ENCODE measurements at places on chromosomes 13 and 19.

GRCh38 chr13:22369840-22370239 lies 699.0 kb downstream of the FGF9 start:
- DNase-seq, result no peak

GRCh38 chr19:39631178-39631577 lies 24.5 kb upstream of the LGALS16 start:
- DNase-seq, result no peak

- no peak for DNase-seq
Measured at GRCh38 chr19:44891016-44891882, at the start of gene TOMM40. Gene TOMM40, plus strand, starts transcription at chr19:44891254. Its CDS starts 162 bp downstream, at chr19:44891416.

GRCh38 chr19:39470724-39471339 lies 9.8 kb upstream of the TIMM50 start:
- no peak for DNase-seq

- DNase-seq, result no peak
Measured at GRCh38 chr13:24006520-24007248, 109.4 kb upstream of the C1QTNF9B start.

DNA sequence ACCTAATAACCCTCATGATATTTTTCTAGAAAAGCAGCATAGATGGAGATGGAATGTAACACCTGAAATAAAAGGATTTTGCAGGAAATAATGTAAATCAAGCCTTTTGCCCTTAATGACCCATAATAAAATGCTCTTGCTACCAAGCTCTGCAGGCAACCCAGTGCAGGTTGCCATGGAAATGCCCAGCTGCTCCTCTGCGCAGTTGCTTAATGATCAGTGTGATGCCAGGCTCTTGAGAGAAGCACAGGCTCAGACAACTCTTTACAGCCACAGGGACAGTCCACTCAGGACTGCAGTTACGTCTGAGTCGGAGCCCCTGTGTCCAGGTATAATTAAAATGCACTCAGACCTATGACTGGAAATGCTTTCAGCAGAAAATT lies 165.5 kb downstream of the LACC1 start:
- no peak for DNase-seq

- no peak for DNase-seq
Measured at GRCh38 chr13:72463561-72463960, 263.9 kb downstream of the MZT1 start.

DNA sequence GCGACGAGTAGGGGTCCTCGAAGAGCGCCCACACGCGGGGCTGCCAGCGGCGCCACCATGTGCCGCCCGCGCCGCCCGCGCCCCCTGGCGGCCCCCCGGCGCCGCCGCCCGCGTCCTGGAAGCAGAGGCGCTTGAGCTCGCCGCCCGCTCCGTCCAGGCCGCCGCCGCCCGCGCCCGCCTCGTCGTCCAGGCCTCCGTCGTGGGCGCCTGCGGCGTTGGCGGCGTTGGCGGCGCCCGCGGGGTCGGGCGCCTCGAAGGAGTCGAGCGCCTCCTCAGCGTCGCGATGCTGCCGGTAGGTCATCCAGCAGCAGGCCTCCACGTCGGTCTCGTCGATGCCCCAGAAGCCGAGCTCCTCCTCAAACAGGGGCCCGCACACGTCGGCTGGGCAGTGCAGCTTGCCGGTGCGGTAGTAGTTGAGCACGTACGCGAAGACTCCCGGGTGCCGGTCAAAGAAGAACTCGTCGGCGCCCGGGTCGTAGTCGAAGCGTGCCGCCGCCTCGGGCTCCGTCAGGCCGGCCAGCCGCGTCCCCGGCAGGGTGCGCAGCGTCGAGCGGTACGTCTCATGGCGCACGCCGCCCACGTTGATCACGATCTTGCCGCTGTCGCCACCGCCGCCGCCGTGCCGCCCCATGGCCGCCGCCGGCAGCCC lies 829 bp downstream of the KCNC3 start:
- DNase-seq, result no peak

GRCh38 chr13:96730676-96731075 lies 263.6 kb downstream of the OXGR1 start:
- DNase-seq, result no peak

DNA sequence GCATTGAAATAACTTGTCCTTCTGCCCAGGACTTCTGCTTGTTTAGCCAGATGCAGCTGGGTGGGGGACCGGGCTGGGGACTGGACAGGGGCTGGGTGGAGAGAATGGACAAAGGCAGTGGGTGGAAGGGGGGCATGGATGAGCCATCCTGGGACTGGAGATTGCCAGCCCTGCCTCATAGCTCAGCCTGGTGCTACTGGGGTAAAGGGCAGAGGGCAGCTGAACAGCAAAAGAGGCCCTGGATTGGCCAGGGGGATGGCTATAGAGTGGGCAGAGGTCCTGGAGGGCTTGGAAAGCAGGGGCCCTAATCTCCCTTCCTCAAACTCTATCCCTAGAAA lies 17.7 kb upstream of the PLAUR start:
- no peak for DNase-seq

- DNase-seq, result no peak
Measured at GRCh38 chr13:76799696-76800095, 86.5 kb downstream of the KCTD12 start.

DNA sequence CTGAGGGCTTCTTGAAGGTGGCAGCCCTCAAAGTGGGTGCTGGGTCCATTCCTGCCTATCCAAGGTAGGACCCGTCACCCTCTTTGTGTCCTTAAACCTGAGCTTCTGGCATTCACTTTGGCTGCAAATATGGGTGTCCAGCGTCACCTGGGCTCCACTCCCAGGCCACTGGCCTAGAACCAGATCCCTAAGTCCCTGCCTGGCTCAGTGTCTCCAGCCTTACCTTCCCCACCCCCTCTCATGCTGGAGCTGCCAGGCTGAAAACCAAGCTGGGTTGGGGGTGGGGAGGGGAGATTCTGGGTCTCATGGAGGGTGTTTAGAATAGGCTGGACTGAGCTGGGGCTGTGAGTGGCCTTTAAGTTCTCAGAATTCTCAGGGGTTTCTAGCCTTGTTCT lies 12.4 kb downstream of the PDE4A start:
- no peak for DNase-seq

DNA sequence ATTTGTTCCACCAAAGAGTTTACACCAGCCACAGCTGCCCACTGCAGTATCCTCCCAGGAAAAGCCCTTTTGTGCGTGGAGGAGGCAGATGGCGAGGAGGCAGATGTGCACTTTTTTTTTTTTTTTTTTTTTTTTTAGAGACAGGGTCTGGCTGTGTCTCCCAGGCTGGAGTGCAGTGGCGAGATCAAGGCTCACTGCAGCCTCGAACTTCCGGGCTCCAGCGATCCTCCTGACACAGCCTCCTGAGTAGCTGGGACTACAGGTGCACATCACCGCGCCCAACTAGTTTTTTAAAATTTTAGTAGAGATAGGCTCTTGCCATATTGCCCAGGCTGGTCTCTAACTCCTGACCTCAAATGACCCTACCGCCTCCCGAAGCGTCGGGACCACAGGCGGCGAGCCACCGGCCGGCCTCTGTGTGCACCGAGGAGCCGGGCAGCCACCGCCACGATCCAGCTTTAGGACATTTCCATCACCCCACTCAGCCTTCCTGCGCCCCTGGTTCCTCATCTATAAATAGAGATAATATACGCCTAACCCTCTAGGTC lies 563 bp upstream of the PDCD5 start:
- no peak for DNase-seq

DNA sequence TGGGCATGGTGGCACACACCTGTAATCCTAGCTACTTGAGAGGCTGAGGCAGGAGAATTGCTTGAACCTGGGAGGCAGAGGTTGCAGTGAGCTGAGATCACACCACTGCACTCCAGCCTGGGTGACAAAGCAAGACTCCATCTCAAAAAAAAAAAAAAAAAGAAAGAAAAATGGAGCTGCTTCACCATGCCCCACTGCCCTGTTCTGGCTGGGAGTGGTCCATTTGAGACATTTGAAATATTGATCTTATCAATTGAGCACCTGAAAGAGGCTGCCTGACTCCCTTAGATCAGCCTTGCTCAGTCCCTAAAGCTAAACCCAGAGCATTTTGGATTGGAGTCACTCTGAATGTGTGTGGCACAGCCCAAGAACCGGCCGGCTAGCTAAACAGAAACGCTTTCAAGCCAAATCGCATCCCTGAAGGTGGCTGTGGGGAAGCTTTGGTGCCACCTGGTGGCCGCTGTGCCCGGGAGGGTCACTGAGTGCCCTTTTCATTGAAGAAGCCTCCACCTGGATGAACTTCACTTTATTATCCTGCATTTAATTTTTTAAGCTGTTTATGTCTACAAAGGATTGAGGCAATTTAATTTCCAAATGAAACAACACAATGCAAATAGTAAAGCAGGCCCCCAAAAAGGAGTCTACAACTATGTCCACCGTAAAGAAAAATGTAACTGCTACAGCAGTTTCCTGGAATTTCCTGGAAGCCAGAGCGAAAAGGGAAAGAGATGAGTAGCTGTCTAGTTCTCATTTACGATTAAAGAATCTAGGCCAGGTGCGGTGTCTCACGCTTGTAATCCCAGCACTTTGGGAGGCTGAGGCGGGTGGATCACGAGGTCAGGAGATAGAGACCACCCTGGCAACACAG lies 53.1 kb upstream of the SERPINE3 start:
- peak; percentile 46 for DNase-seq

DNA sequence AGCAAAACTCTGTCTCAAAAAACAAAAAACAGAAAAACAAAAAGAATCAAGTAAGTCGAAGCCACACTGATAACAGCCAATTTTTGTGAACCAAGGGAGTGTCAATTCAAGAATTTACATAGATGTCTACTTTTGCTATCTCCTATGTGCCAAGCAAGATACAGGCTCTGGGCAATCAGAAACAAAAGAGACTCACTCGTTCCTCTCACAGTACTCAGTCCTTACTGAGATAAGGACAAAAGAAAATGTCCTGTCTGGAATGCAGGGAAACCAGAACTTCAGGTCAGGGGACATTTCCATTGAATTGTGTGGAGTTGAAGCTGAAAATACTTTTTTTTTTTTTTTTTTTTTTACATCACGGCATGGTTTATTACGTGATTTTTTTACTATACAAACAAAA lies 53.0 kb downstream of the NLRP12 start:
- no peak for DNase-seq

DNA sequence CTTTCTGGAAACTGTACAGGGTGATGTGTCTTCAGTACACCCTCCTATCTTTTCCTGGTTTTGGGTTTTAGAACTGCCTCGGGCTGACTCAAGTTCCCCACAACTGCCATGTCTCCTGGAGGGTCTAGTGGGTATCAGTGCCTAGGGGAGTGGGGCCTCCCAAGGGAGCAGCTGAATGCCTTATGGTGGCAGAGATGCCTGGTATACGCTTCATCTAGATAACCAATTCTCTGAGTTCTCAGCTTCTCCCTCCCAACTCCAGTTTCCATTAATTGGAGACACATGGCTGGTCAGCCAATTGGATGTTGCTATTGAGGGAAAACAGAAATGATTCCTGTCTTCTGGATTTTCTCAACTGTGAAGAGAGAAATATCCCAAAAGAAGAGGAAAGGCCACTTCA lies 12.8 kb downstream of the ZNF439 start:
- no peak for DNase-seq

- DNase-seq, result no peak
Measured at GRCh38 chr19:29501816-29502580, 23.8 kb upstream of the VSTM2B start.

DNA sequence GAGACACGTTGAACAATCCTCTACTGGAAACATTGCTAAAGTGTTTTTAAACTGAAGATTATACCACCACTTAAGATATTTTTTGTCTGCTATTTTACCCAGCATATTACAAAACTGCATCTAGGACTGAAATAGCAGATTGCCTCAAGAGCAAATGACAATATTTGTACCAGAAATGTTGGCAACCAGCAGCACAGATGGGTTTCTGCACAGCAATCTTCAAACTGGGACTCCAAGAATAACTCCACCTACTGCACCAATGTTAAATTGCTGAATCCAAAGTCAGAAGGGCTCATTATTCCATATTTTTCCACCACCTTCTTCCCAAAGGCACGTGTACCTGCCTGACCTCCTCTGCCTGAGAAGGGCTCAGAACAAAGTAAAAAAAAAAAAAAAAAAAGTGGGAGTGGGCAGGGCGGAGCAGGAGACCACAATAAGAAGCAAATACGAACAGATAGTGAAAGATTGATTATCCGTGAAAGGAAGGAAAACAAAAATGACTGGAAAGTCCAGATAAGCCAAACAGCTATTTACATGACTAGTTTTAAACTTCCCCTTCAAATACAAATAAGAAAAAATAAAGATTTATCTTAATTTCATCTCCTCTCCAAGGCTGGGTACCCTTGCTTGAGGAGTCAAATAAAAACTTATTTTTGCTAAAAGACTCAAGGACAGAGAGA lies 79.4 kb downstream of the FOXO1 start:
- DNase-seq, result no peak

- DNase-seq, result no peak
Measured at GRCh38 chr19:38697197-38697596, 47.1 kb downstream of the CAPN12 start.

GRCh38 chr19:40716482-40717324 lies at the start of the genes COQ8B and ITPKC:
Gene COQ8B, minus strand, starts transcription at chr19:40716886. Its CDS starts 2,254 bp downstream, at chr19:40714632.
Gene ITPKC, plus strand, starts transcription at chr19:40717112. Its CDS starts 24 bp downstream, at chr19:40717136.
- peak; percentile 99 for DNase-seq

- DNase-seq, result no peak
Measured at GRCh38 chr13:99288089-99288488, 19.1 kb downstream of the GPR183 start.

DNA sequence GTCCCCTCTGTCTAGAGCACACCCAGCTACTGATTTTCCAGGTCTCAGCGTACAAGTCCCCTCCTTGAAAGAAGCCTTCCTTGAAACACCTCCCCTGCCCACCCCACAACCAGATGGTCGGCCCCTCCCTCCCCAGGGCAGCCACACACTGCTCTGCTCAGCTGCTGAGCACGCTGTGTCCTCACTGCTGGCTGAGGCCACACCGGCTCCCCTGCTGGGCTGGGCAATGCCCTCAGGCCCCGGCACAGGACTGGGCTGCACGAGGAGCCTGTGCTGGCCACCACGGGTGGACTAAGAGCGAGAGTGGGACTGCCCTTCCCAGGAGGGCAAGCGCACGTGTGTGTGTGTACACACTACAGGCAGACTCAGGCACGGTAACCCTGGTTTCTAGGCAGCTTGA lies 11.8 kb upstream of the RSPH6A start:
- no peak for DNase-seq

DNA sequence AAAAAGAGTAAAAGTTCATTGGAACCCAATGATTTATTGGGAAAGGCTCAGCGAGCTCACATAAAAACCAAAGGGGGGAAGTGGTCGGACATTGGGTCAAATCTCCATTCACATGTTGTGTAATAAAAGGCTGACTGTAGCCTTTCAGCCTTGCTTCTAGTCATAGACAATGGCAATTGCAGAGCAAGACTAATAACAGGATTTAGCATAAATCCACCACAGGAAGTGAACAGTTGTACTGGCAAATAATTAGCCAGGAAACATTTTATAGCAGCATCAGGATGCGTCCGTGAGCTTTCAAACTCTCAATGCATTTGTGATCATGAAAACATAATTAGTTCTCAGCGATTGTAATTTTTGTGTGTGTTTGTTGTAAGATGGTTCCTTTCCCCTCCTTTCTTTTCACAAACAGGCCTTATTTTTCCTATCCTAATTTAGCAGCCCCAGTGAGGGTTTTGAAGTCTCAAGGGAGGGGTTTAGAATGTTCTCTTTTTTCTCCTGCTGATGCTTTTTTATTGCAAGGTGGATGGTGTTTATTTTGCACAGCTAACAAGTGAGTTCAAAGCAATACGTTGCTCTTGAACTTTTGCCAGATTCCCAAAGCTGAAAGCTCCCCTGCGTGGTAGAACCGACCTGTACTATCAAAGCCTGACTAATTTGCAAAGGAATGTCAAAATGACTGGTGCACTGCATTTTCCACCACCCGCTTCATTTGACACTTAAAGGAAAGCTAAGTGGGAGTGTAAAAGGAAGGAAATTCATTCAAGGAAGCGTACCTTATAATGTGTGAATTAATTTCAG lies 105.6 kb downstream of the SPRY2 start:
- no peak for DNase-seq

Data from central memory CD8-positive, alpha-beta T cell (primary cell).